ENCODE measurements at places on chromosomes 13 and 19.

DNA sequence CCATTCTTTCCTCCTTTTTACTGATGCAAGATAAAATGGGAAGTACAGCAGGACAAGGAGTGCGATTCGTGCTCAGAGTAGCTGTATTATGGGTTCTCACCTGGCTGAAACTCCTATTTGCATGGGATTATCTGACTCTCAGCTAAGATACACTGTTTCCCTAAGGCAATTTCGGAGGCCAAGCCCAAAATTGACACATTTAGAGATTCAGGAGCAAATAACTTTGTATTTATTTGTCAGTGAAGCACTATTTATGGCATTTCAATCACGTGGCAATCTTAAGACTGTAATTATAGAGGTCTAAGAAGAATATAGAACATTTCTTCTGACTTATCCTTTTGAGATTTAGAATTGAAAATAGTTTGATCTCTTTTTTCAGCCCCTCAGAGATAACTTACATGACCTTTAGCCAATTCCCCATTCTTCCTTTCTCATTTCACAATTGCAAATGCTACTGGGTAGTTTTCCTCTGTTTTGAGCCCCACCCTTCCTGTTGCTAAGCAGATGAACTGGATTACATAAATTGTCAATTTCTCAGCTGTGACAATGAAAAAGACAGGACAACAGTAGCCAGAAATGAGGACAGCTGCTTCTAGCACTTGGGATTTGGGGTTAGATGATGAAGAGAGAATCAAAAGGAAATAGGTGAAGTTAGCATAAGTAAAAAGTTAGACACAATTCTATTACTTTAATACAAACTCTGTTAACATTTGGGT is 122.7 kb upstream of the FRY start:
- no peak for DNase-seq

DNA sequence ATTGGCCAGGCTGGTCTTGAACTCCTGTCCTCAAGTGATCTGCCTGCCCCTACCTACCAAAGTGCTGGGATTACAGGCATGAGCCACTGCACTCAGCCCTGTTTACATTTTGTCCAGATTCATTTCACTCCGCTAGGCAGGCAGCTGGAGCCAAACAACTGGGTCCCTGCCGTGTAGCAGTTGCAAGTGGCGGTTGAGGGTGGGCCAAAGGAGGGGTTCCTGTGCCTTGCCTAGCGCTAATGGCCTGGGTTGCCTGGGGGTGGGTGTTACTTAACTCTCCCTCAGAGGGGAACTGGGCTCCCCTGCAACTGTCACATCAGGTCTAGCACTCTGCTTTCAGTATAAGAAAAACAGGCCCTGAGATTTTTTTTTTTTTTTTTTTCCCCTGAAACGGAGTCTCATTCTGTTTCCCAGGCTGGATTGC is 7.4 kb downstream of the ACP5 start:
- no peak for DNase-seq

DNA sequence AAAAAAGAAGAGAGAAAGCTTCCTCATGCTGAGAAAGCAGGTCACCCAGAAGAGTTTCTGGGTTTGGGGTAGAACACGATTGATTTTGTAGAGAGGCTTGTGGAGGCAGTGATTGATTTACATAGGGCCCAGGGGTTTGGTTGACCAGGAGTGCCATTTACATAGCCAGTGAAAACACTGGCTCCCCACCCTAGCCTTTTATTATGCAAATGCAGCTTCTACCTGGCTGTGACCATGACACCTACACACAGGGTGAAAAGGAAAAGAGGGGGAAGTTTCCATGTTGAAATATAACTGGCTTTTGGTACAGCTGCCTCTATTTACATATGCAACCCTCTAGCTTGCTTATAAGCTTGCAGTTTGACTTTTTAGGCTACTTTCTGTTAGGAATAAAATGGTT is 62.0 kb downstream of the ZNF100 start:
- no peak for DNase-seq

GRCh38 chr13:95620030-95620824 is 24.3 kb downstream of the DZIP1 start:
- no peak for DNase-seq

Data from stimulated activated CD8-positive, alpha-beta memory T cell treated with anti-CD3 and anti-CD28 coated beads, Interleukin-15, amount 100 ng/mL, for 48 hours (primary cell).